ENCODE measurements at places on chromosomes 2 and 18. TPM values are rescaled to one million over a fixed set of nuclear protein-coding genes. Genes with fewer than 3 reads are reported as not detected.

- DNase-seq, result no peak
- H3K27me3 ChIP-seq, result no peaks in the 10 kb centered on the region
- no peak overlapping the region for H3K4me3 ChIP-seq
- H3K36me3 ChIP-seq, result no peaks in the 10 kb centered on the region
Observed at GRCh38 chr2:57959390-57959789, 87.2 kb upstream of the VRK2 start.

DNA sequence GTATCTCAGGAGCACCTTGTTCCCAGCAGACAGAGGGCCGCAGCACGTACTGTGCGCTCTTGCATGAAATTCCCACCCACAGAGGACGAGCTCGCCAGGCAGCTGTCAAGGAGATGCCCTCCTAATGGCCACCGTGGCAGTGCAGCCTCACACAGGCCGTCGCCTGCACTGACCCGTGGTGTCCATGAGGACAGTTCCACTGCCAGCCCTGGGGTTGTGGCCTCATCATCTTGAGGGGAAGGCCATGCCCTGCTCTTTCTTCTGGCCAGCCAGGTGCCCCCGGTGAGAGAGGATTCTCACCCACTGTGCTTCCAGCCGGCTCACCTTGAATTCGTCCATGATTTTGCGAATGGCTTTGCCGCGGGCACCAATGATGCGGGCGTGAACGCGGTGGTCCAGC lies 42.0 kb downstream of the ANO7 start:
- H3K4me1 ChIP-seq, result no peaks in the 10 kb centered on the region
- no peak for DNase-seq
- peaks cover 96% of the 10 kb centered on the region for H3K36me3 ChIP-seq

DNA sequence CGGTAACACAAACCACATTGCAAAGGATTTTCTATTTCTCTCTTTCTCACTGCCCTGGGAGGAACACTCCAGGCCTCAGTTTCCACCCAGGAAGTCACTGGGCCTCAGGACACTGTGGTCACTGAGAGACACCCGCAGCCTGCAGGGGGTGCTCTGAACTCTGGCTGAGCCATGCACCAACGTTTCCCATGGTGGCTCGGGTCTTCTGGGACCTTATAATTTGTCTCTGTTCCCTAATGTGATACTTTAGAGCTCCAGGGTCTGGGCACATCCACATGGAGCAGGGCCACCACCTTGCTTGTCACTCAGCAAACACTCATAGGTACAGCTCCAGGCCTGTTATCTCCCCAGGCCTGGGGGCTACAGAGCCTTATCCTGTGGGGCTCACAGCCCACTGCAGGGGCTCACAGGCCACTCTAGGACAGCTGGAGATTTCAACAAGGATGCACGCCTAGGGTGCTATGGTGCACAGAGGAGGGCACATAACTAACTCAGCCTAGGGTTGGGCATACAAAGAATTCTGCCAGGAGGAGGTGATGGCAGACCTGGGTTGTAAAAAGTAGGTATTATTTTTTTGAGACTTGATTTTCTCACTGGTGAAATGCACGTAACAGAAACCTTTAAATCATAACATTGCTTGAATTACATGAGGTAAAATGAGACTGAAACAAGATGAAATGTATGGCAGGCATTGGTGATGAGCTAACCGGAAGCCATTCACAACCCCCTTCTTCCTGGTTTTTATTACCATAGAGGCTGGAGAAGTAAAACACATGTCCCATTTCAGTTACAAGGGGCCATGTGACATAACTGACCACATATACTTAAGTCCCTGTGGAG lies 3.0 kb upstream of the HS1BP3 start:
- DNase-seq, result no peak
- H3K36me3 ChIP-seq, result peaks cover 3% of the 10 kb centered on the region
- H3K4me3 ChIP-seq, result no peak overlapping the region
- peaks cover 13% of the 10 kb centered on the region for H3K4me1 ChIP-seq

- H3K36me3 ChIP-seq, result no peaks in the 10 kb centered on the region
- no peak overlapping the region for H3K4me3 ChIP-seq
- DNase-seq, result no peak
- peaks cover 37% of the 10 kb centered on the region for H3K4me1 ChIP-seq
Observed at GRCh38 chr18:2400701-2401196, 170.6 kb downstream of the METTL4 start.

DNA sequence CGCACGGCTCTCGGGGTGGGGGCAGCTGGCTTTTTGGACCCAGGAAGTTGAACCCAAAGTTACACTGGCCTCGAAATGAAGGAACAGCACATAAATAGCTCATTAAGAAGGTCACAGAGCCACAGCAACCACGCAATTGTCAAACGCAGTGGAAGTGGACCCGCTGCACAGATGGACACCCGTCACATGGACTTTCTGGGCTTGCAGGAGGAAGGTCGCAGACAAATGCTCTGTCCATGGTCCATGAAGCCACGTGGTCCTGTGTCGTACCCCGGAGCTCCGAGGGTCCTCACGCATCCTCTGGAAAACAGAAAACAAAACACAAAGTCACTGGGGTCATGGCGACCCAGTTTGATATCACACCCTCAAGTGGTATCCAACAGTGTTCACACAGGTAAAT lies 308.1 kb upstream of the SALL3 start:
- H3K4me3 ChIP-seq, result no peak overlapping the region
- DNase-seq, result no peak
- no peaks in the 10 kb centered on the region for H3K36me3 ChIP-seq
- H3K27ac ChIP-seq, result no peak overlapping the region

GRCh38 chr18:54466248-54467005 lies 108.7 kb downstream of the C18orf54 start:
- no peak overlapping the region for H3K27ac ChIP-seq
- no peaks in the 10 kb centered on the region for H3K27me3 ChIP-seq
- no peak for DNase-seq
- no peaks in the 10 kb centered on the region for H3K4me1 ChIP-seq
- no peak overlapping the region for H3K4me3 ChIP-seq

GRCh38 chr2:1024981-1025380 lies 74.3 kb downstream of the SNTG2 start:
- peaks cover 6% of the 10 kb centered on the region for H3K4me1 ChIP-seq
- no peak for DNase-seq
- no peak overlapping the region for H3K27ac ChIP-seq
- H3K4me3 ChIP-seq, result no peak overlapping the region
- H3K27me3 ChIP-seq, result no peaks in the 10 kb centered on the region
- no peaks in the 10 kb centered on the region for H3K36me3 ChIP-seq

DNA sequence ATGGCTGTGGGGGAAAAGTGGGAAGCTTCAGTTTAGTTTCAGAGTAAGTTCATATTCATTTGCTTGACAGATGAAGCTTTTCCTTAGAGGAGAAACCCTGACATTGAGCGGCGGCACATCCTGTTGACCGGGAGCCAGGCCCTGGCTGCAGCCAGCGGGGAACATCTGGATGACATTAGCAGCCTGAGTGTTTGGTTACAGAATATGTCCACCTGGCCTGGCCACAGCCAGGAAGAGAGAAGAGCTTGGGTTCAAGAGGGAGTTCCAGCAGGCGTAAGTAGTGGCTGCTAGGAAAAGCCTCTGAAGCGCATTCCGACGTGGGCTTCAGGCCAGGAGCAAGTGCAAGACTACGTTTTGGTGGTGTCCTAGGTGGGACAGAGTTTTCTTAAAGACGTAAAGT lies 144.9 kb upstream of the MYCN start:
- no peak for DNase-seq
- H3K27ac ChIP-seq, result no peak overlapping the region
- no peaks in the 10 kb centered on the region for H3K36me3 ChIP-seq
- no peaks in the 10 kb centered on the region for H3K27me3 ChIP-seq

DNA sequence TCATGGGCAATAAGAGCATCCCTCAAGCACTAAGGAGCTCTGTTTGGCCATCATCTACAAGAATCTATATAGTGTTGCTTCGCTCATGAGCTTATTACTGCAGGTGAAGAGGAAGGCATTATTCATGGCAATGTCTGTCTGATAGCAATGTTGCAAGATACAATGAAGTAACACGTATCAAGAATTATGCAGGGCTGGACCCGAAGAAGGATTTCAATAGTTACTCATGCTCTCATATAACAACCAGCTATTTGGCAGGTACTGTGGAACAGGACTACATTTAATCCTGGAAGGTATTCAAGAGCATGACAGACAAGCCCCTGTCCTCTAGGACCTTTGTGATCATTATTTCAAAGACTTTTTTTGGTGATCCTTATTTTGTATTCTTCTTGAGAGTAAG lies 109.6 kb downstream of the LAMA3 start:
- H3K4me3 ChIP-seq, result no peak overlapping the region
- H3K4me1 ChIP-seq, result no peaks in the 10 kb centered on the region
- DNase-seq, result no peak
- H3K27me3 ChIP-seq, result peaks cover 11% of the 10 kb centered on the region

- no peaks in the 10 kb centered on the region for H3K27me3 ChIP-seq
- H3K4me1 ChIP-seq, result peaks cover 62% of the 10 kb centered on the region
- H3K36me3 ChIP-seq, result no peaks in the 10 kb centered on the region
- no peak overlapping the region for H3K27ac ChIP-seq
- DNase-seq, result no peak
- H3K4me3 ChIP-seq, result no peak overlapping the region
Observed at GRCh38 chr2:189213250-189213649, 33.7 kb upstream of the COL5A2 start.

- H3K27me3 ChIP-seq, result no peaks in the 10 kb centered on the region
- H3K36me3 ChIP-seq, result no peaks in the 10 kb centered on the region
- H3K27ac ChIP-seq, result no peak overlapping the region
- DNase-seq, result no peak
- H3K4me3 ChIP-seq, result no peak overlapping the region
Observed at GRCh38 chr18:39480494-39481195, 1915.0 kb upstream of the CELF4 start.

DNA sequence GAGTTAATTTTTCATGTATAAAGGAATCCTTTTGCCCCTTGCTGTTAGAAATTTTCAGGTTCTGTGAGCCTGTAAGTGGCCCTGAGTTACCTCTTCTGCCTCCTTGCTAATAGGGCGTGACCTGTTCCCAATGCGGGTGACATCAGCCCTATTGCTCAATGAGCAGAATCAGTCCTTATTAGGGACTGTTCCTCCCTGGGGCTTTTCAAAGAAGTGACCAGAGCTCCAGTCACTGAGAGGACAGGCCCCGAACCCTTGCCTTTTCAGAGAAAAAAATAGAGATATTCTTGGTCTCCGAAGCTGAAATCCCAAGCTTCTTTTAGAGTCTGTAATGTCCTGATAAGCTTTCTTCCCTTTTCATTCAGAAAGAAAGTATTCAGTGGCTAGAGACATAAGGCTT lies 8.2 kb upstream of the APOB start:
- no peaks in the 10 kb centered on the region for H3K36me3 ChIP-seq

GRCh38 chr18:21678859-21679258 lies 25.7 kb downstream of the ABHD3 start:
- H3K36me3 ChIP-seq, result no peaks in the 10 kb centered on the region
- no peak overlapping the region for H3K4me3 ChIP-seq
- DNase-seq, result no peak

- no peaks in the 10 kb centered on the region for H3K4me1 ChIP-seq
- DNase-seq, result no peak
- no peaks in the 10 kb centered on the region for H3K27me3 ChIP-seq
- H3K27ac ChIP-seq, result no peak overlapping the region
- H3K4me3 ChIP-seq, result no peak overlapping the region
Observed at GRCh38 chr2:83860320-83860719, 598.8 kb downstream of the SUCLG1 start.

The NEU2 gene
- total RNA-seq, result not detected

The CD226 gene
- total RNA-seq, result 0.39 TPM

The PRSS56 gene
- not detected for total RNA-seq

The SCN2A gene
- 0.05 TPM for total RNA-seq

The PCBP1 gene
- total RNA-seq, result 17.7 TPM

All from SJSA1 (cell line).